GOT3 (cell line): ENCODE measurements at places on chromosomes 2 and 18.

GRCh38 chr2:132566379-132566778 is 103.6 kb downstream of the LYPD1 start:
- DNase-seq, result no peak

GRCh38 chr18:38557006-38557405 is 991.4 kb upstream of the CELF4 start:
- DNase-seq, result no peak

DNA sequence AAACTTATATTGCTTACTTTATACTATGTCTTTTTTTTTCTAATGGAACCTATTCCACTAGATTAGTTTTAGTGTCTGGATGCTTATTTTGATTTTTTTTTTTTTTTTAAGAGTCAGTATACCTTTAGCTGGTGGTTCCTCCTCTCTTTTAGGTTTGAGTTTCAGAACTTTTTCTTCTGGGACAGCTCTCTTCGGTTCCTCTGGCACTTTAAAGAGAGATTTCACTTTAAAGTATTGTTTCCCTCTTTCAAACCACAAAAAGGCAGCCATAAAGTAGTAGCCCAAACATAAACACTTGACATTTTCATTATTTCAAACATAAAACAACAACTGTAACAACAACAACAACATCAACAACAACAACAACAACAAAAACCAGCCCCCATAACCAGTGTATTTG is 123.3 kb downstream of the TTN start:
- no peak for DNase-seq

DNA sequence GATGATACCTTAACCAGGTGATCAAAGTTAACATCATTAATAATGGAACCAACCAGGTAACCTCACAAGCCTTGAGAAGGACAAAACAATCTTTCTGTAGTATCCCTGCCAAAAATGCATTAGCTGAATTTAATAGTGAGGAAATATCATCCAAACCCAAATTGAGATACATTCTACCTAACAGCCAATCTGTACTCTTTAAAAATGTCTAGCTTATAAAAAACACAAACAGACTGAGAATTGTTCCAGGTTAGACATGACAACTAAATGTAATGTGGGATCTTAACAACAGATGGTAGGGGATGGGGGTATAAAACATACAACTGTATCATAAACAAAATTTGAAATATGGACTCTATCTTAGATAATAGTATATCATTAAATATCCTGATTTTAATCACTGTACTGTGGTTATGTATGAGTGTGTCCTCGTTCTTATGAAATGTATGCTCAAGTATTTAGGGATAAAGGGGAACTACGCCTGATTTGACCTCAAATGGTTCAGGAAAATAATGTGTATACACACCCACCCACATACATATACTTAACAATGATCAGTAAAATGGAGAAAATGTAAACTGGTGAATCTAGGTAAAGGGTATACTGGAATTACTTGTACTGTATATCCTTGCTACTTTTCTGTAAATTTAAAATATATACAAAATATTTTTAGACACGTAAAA is 1.7 kb downstream of the FANCL start:
- DNase-seq, result no peak

DNA sequence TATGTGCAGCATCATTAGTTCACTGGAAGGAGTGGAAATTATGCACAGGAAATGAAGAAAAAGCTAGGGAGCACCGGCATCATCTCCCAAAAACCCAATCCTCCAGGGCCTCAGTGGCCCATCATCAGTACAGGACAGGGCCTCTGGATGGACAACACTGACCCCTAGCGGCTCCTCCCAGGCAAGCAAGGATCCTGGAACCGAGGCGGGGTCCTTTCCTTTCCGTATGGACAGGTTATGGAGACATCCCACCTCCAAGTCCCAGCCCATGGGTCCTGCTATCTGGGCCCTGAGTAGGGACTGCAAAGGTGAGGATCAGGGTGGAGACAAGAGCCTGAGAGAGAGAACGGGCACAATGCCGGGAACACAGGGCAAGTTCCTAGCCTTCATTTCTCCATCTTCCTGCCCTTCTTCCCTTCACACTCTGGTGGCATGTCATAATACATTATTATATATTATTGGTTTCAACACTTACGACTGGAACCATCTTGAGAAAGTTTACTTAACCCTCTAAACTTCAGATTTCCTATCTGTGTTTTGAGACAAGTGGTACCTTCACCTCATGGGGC is 68.2 kb downstream of the ZNF516 start:
- no peak for DNase-seq
